ENCODE measurements at places on chromosomes 4 and X.
A peak's percentile ranks its signal among the peaks of the same experiment; 100 is the strongest.

DNA sequence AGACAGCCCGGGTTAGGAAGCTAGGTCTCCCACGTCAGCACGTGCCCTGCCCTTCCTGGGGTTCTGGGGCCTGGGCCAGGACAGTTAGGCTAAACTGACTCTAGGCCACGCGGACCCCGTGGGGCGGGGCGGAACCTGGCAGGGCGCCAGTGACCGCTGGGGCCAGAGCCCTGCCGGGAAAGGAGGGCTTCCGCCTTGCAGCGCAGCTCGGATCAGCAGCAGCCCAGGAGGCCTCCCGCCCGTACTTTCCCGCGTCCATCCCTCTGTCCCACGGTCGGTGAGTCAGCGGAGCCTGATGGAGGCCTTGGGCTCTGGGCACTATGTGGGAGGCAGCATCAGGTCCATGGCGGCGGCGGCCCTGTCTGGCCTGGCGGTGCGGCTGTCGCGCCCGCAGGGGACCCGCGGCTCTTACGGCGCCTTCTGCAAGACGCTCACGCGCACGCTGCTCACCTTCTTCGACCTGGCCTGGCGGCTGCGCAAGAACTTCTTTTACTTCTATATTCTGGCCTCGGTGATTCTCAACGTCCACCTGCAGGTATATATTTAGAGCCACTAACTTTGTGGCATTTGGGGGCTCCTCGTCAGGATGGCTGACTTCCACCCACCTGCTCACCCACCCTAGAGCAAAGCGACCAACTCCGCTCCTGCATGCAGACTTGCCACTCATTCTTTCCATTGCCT, at the start of gene SMIM10:
Gene SMIM10, plus strand, starts transcription at position 191 of the 681 bp plus-strand sequence. Its CDS starts 105 bp downstream, at position 296.
- DNase-seq = no peak

- no peak for DNase-seq
Measured at GRCh38 chr4:56220261-56220660, 167.0 kb downstream of the AASDH start.

GRCh38 chr4:6419452-6420028, 52.9 kb downstream of the PPP2R2C start:
- no peak for DNase-seq

DNA sequence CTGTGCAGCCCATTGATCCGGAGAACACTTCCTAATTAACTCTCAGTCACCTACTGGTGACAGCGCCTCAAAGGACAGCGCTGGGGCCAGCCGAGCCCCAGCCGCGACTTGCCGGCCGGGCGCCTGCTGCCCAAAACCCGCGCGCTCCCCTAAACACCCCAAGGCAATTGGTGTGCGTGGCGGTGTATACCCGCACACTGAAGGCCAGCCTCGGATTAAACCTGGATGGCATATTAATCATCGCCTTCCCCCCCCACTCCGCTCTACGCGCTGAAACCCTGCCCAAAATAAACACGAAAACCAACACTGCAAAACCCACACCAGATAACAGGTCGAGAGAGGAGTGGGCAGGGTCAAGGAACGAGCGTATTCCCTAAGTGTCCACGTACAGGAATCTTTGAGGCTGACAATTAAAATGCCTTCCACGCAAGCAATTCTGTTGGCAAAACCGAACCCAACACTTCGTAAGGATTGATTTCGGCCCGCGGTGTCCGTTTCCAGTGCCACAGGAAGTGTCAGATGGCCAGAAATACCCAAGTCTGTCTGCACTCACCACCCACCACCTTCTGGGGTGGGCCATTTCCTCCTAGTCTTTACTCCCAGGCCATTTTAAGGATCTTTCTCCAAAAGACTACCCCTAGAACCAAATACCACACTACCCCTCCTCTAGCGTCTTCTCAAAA, 2.7 kb downstream of the BCOR start:
- no peak for DNase-seq

- no peak for DNase-seq
Measured at GRCh38 chrX:52576946-52577345, 60.1 kb upstream of the XAGE1B start.

- no peak for DNase-seq
Measured at GRCh38 chr4:6264225-6264540, 5.5 kb upstream of the WFS1 start.

- DNase-seq = no peak
Measured at GRCh38 chrX:74371425-74372222, 49.7 kb upstream of the SLC16A2 start.

DNA sequence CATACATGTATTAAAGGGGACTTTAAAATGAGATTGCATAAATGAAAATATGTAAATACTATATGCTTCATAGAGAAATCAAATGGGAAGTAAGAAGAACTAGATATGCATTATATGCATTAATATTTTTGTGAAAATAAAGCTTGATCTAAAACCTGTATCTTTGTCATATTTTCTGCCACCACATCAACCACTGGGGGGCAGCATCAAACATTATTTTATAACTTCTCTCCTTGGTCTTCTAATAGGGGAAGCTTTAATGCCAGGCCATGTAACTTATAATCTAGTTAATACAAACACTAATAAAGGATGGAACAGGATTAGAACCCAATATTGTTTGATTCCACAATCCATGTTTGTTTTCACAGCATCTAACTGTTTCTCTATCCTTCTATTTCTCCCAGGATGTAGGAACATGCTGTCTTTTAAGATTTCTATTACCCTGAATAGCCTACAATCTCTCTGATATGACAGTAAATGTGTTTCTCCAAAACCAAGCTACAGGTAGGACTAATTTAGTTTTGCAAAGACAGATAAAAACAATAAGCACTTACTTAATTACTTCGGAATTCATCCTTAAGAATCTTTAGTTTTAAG, 10.0 kb downstream of the QRFPR start:
- DNase-seq = peak; percentile 17
